ENCODE measurements at places on chromosomes 12 and 14.

GRCh38 chr12:26100666-26101349 is 24.0 kb downstream of the BHLHE41 start:
- DNase-seq: no peak

- DNase-seq: no peak
Observed at GRCh38 chr12:14694970-14695369, 1.4 kb downstream of the GUCY2C start.

GRCh38 chr14:103130017-103130764 is 6.9 kb downstream of the TNFAIP2 start:
- no peak for DNase-seq

GRCh38 chr12:47740606-47741339 is 15.5 kb upstream of the ENDOU start:
- DNase-seq: no peak

DNA sequence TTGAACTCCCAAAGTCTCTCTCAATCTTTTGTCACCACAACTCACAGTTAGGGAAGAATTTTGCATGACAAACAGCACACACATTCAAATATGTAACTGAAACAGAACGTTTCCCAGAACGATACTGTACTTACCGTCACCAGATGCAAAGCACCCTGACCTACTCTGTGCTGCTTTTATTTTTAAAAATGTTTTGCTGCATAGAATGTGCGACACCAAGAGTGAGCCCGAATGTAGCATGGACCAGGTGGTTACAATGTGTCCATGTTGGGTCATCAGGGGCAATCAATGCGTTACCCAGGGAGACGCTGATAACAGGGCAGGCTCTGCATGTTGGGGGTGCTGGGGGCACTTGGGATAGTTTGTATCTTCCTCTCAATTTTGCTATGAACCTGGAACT is 14.6 kb upstream of the EIF5 start:
- no peak for DNase-seq

GRCh38 chr12:11765817-11766794 is 116.6 kb downstream of the ETV6 start:
- DNase-seq: no peak

GRCh38 chr12:105292705-105293104 is 37.8 kb upstream of the C12orf75 start:
- DNase-seq: no peak

- DNase-seq: peak; percentile 92
Observed at GRCh38 chr12:122834921-122835749, at the start of gene HIP1R. HIP1R (plus strand) TSS chr12:122835457; CDS start chr12:122835551, 94 bp downstream.

DNA sequence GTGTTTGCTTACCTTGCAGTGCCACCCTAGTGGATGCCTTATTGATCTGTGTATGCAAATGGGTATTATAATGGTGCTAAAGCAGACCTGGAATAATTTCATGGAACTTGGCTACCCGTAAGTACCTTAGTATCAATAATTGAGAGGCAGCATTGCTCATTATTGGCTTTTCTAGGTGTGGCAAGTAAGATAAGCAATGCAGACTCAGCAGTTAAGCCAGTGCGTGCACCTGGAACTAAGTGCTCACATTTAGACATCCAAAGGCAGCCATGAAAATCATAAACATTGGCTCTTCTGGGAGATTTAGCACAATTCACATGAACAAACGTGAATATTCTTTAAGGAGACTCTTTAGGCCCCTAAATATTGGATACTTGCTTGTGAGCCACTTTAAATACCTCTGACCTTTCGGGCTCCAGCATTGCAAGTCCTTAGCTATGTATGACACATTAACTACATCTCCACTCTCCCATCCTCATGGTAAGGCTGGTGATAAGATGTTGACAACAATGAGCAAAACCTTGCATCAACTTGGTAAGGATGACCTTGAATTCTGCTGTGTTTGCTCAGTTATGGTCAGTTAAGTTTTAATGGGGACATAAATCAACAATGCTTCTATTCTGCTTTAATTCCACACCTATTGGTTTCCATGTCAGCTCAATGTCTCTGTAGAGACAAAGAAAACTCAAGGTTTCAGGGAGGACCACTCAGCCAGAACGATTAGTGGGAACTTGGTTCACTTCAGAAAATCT is 112.0 kb downstream of the SLC5A8 start:
- DNase-seq: no peak

GRCh38 chr12:61796846-61797245 is 463.4 kb upstream of the USP15 start:
- DNase-seq: no peak

DNA sequence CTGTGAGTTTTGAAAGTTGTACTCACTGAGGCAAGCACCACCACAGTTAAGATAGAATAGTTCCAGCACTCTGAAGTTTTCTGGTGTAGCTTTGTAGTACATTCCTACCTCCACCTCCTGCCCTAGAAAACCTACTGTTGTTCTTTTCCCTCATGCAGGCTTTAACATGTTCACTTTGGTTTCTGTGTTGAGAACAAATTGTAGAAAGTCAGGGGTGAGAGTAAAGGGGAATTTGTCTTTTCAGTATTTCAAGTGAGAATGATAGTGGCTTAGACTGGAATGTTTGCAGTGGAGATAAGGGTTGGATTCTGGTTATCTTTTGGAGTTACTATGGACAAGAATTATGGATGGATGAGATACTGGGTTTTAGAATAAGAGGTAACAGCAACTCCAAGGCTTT is 67.2 kb downstream of the AEBP2 start:
- DNase-seq: no peak

DNA sequence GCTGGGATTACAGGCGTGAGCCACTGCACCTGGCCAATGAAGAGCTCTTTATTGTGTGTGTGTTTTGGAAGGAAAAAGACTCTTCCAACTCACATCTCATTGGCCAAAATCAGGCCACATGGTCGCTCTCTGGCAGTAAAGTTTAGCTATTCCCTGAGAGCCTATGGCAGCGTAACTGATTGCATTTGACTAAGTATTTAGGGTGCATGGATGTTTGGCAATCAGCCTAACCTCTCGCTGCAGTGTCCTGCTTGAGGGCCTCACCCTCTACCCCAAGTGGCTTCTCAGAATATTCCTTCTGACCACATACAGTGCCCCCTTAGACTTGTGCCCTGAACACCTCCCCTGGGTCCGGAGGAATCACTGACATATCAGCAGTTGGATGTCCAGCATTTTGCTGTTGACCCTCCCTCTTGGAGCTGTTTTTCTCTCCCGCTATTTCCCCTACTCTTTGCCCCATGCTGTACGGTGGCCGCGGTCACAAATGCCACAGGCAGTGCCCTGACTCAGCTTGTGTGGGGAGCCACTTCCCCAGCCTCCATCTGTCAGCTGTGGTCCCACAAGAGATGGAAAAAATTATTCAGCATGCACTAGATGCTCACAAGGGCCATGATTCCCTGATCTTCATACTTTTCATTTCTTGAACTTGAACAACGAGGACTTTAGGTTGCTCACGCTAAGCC is 9.5 kb downstream of the PHETA1 start:
- no peak for DNase-seq

- DNase-seq: no peak
Observed at GRCh38 chr12:11922361-11922760, 148.4 kb upstream of the BCL2L14 start.

DNA sequence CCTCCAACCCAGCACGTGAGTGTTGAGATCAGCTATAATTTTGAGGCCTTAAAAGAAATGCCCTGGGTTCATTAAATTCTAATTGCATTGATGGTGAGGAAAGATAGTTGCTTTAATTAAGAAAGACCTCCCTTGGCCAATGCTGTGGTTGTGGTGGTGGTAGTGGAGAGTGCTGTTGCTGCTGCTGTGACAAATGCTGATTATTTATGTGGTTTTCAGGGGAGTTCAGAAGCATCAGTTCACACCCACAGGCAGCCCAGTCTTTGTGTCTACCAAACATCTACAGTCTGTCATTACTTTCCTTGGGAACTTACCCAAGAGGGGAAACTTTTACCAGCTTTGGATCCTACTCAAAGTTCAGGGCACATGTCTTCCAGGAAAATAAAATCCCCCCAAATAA is 178.4 kb upstream of the PARP11 start:
- DNase-seq: no peak

- DNase-seq: no peak
Observed at GRCh38 chr14:36880276-36880675, 218.6 kb downstream of the PAX9 start.

GRCh38 chr14:24534286-24534685 is 26.2 kb upstream of the CMA1 start:
- DNase-seq: no peak

DNA sequence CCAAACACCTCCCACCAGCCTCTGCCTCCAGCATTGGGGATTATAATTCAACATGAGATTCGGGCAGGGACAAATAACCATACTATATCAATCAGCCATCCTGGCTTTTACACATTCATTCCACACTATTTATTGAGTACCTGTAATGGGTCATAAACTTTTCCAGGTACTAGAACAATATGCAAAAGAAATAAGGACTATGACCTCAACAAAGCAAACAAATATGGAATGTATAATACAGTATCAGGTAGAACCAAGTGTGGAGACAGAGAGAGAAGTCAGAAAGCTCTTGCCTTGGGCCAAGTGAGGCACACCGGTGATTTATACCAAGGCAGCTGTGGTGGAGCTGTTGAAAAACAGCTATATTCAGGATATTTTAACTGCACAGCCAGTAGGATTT is 116.3 kb downstream of the TSPAN8 start:
- no peak for DNase-seq

GRCh38 chr14:77203611-77204458 is 22.2 kb downstream of the TMEM63C start:
- DNase-seq: peak; percentile 70

GRCh38 chr12:57737467-57738460 is 778 bp downstream of the AGAP2 start:
- peak; percentile 78 for DNase-seq
